ENCODE measurements at places on chromosomes 16 and 17.

- no peak for DNase-seq
These were observed 150.4 kb upstream of the HS3ST2 start for GRCh38 chr16:22663389-22664064.

GRCh38 chr17:54950116-54950515, 18.3 kb downstream of the COX11 start:
- DNase-seq, result no peak

GRCh38 chr16:84329843-84330684, 35.4 kb downstream of the WFDC1 start:
- DNase-seq, result no peak

- peak; percentile 57 for DNase-seq
These were observed 53.0 kb downstream of the RPA1 start for GRCh38 chr17:1882836-1883235.

GRCh38 chr16:14378689-14379467, 251.2 kb downstream of the PARN start:
- no peak for DNase-seq

DNA sequence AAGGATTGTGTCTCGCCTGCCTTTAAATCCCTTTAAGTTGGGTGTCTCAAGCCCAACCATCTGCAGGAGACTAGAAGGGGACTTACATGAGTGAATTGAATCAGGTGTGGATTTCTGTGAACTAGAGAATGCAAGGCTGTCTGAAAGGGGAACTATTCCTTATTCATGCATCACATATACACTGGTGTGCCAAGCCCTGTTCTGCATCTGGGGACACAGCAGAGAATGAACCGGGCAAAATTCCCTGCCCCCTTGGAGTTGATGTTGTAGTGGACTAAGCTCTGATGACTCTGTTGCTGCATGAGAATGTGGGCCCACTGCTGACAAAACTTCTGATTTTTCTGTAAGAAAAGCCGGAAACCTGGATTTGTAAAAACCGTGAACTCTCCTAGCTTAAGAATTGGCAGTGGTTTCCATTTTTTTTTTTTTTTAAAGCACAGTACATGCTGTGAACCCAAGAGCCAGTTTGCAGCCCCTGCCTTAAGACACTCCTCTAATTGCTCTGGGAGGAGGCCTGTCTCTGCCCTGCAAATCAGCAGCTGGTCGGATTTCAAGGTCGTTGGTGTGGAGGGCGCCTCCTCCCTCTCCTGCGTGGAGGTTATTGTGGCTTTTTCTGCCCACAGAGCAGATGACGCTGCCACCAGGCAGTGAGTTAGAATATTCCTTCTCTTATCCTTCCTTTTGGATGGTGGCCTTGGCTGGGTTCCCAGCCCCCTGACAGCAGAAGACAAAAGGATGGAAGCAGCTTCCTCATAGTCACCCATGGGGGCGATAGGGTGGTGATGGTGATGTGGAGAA, 131.0 kb downstream of the PRKCB start:
- no peak for DNase-seq

GRCh38 chr16:53202398-53202797, 147.6 kb downstream of the CHD9 start:
- no peak for DNase-seq

- no peak for DNase-seq
These were observed 359.3 kb downstream of the NPIPA8 start for GRCh38 chr16:17977260-17977659.

- no peak for DNase-seq
These were observed 3.8 kb downstream of the TRIM47 start for GRCh38 chr17:75874323-75875181.

DNA sequence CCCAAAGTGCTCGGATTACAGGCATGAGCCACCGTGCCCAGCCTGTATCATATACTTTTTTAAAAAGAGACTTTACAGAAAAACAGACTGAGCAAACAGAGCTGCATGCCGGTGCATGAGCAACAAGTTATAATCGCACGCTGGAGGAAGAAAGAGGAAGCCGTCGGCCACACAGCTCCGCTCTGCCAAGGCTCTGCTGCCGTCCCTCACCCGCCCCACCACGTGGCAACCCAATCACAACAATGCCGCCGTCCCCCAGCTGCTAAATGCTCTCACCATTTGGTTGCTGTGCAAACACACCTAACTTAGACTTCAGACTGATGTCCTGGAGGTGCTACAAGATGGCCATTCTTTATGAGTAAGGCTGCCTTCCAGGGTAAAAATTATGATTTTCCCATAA, 83.5 kb downstream of the ADCY9 start:
- DNase-seq, result no peak

DNA sequence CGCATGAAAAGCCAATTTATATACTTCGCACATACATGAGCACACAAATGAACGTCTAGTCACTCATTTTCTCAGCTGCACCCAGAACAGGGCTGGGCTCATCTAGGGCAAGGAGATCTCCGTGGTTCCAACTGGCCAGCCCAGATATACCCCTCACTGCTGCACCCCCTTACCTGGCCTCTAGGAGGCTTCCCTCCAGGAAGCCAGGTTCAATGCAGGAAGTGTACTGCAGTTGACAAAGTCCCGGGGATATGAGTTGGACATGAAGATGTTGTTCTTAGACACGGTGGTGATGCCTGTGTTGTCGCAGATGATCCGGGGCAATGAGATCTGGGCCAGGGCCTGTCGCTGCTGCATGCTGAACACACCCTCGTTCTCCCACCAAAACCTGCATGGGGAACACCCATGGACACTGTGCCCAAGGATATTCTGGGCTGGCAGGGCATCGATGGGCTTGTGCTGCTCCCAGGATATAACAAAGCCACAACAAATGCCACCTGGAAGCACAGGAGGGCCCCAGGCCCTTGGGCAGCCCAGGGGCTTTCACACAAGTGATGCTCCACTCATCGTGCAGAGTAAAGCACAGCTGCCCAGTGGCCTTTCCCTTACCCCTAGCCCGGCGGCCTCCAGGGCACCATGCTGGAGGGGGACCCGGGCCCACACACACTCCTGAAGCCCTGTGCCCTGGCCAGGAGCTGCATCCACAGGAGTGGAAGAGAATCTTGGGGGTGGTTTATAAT, 10.1 kb downstream of the MPO start:
- no peak for DNase-seq

DNA sequence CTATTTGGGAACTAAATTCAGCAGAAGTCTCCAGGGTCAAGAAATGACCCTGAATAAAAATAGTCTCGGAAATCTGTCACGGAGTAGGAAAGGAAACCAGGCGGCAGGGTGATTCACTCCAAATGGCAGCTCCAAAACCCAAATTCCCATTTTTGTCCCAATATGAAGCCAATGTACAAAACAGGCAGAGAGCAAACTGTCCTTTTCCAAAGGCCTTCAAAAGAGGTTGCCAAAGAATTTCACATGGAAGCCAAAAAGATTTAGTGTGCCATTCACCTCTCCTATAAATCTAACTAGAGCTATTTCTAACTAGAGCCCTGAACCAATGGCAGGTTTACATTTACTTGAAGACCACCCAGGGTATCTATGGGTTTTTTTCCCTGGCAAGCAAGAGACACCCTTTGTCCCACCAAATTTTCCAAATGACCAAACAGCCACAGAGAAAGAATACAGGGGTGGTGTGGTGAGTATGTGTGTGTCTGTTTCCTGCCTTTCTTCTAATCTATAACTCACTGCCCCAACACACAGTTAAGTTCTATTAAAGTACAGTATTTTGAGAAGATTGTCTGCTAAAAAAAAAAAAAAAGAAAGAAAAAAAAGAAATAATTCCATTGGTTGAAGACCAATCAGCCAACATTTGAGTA, 6.8 kb downstream of the MYO1D start:
- no peak for DNase-seq

DNA sequence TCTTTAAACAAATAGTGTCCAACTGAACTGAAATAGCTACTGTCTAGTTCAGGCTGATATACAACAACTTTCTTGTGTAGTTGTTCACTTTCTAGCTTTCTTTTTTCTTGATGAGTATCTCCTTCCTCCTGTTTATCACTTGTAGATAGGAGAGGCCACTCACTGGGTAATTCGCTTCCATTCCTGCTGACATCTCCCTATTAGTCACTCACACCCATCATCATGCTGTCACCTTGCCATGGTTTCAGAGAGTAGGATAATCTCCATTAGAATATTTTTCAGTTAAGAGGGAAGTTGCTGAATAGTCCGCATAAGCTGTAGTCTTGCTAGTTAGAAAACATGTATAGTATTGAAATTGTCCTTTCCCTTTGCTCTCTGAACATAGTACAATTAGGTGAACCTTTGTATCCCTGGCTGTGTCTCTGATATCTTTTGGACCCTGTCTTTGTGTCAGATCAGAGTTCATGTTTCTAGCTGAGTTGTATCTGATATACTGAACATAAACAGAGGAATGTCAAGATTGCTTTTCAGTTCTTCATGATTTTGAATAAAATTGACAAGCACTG, 64.4 kb upstream of the RASL10B start:
- DNase-seq, result no peak

GRCh38 chr17:64399767-64400156, 9.1 kb upstream of the PECAM1 start:
- no peak for DNase-seq
